ENCODE measurements at places on chromosomes 5 and 9.

DNA sequence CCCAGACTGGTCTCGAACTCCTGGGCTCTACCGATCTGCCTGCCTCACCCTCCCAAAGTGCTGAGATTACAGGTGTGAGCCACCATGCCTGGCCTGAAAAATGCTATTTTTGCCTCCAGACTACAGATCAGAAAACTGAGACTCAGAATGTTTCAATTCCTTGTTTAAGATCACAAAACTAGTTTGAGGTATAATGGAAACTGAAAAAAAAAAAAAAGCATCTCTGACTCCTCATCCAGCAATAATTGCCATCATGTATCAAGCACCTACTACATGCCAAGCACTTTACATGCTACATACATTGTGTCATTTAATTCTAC lies 35.6 kb downstream of the PLAC8L1 start:
- no peak for DNase-seq

DNA sequence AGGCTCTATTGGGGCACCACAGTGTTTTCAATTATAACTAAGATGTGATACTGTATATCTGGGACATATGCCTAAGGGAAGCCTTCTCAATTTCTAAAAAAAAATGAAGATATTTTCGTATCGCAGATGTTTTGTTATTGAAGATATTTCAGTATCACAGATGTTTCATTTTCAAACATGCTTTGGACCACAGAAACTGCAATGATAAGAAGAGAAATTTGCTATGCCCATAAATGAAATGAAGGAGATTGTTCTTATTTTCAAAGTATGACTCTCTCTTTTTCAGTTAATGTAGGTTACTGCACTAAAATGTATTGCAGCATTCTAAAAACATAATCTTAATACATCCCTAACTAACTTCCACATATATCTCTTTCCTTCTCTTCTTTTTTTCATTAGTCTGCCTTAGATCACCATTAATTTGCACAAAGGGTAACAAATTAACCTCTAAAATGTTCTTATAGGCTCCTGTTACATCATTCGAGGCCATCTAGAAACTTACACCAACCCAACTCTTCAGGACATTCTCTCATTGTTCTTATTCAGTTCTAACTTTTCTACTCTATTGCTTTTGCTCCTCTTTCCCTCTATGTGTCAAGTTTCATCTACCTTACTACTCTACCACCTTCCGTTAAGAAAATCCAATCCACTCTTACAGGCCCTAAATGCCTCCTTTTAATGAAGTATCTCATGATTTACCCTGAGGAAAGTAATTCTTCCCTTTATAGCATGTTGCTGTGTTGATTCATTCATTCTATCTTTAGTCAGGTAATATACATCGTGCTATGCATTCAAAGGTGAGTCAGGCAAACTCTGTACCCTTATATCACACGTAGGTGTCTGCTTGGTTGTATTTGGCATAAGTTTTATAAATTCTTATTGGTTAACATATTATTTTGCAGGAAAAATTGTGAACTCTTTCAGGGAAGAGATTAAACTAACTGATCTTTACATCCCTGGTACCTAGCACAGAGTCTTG lies 70.5 kb downstream of the ST8SIA4 start:
- DNase-seq, result no peak

DNA sequence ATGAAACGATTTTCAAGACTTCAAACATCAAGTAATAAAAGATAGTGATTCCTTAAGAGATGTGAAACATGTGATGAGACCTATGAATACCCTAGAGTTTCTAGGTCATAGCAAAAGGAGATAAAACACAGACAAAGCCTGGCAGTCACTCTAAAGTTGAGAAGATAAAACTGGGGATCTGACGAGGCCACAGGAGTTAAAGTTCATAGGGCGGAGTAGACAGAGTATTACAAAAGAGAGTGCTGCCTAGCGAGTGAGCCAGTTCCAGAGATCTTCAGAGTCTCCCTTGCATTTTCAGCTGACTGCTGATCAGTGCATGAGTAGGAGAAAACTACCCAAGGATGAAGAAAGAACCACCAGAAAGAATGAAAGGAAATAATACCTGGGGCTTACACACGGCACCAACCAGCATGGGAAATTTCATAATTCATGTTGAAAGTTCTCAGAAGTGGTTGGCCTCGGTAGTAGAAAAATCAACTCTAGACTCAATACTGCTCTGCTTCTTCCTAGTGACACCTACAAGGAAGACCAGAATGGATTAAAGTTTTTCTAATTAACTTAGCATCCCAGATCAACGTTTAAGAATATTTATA lies 30.4 kb downstream of the FBXO4 start:
- DNase-seq, result no peak

GRCh38 chr5:159641371-159642039 lies 274.8 kb upstream of the ADRA1B start:
- DNase-seq, result no peak

- DNase-seq, result no peak
Observed at GRCh38 chr9:114604989-114605388, 6.1 kb upstream of the TMEM268 start.

- peak; percentile 77 for DNase-seq
Observed at GRCh38 chr5:40813698-40814281, 15.6 kb upstream of the PRKAA1 start.
